ENCODE measurements at places on chromosomes 12 and 14.

- no peak for DNase-seq
These were observed 38.0 kb downstream of the TMEM63C start for GRCh38 chr14:77219591-77219990.

- no peak for DNase-seq
These were observed 68.8 kb downstream of the ADCK1 start for GRCh38 chr14:77868552-77869285.

GRCh38 chr14:30573966-30574365 is 15.0 kb downstream of the G2E3 start:
- DNase-seq: no peak

DNA sequence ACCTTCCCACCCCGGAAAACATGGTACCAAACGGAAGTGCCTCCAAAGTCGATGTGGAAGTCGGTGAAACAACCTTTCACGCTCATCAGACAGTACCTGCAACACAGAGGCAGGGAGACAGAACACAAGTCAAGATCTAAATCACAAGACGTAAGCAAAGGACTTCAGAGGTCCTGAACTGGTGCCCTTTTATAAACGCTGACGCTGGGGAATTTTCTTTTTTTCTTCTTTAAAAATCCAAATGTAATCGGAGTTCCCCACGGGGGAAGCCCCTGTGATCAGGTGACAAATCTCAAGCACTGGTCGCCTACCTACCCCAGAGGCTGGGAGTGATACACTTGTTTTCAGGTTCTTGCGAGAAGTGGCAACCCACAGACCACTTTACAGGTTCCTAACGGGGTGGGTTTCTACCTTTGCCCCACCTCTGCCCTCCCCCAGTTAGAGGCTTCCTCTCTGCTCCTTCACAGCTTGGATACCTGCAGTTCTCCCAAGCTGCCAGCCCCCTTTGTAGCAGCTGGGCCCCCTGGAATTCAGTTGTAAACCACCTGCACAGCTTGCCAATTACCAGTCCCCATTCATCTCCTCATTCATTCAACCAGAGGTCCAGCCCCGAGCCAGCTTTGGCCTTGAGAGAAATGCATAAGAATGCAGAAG is 46.2 kb downstream of the KDM2B start:
- peak; percentile 89 for DNase-seq

DNA sequence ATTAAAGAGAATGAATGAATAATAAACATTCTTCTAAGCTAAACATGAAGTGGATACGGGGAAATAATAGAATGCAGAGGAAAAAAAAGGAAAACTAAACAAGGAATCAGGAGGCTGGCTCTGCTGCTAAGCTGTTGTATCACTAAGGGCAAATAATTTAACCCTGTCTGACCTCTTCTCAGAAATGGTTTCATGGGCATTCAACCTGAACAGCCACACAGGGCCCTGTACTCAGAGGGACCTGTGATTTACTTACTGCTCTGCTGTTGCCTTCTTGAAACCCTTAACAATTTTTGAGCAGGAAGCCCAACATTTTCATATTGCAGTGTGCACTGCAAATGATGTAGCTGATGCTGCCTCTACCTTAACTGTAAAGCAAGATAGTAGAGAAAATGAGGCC is 14.2 kb upstream of the PLEKHA5 start:
- no peak for DNase-seq

GRCh38 chr14:95261616-95262510 is 57.8 kb downstream of the CLMN start:
- DNase-seq: no peak

- no peak for DNase-seq
These were observed 38.3 kb upstream of the FAR2 start for GRCh38 chr12:29110506-29111442.

GRCh38 chr12:71237128-71237527 is 79.3 kb upstream of the TSPAN8 start:
- no peak for DNase-seq

DNA sequence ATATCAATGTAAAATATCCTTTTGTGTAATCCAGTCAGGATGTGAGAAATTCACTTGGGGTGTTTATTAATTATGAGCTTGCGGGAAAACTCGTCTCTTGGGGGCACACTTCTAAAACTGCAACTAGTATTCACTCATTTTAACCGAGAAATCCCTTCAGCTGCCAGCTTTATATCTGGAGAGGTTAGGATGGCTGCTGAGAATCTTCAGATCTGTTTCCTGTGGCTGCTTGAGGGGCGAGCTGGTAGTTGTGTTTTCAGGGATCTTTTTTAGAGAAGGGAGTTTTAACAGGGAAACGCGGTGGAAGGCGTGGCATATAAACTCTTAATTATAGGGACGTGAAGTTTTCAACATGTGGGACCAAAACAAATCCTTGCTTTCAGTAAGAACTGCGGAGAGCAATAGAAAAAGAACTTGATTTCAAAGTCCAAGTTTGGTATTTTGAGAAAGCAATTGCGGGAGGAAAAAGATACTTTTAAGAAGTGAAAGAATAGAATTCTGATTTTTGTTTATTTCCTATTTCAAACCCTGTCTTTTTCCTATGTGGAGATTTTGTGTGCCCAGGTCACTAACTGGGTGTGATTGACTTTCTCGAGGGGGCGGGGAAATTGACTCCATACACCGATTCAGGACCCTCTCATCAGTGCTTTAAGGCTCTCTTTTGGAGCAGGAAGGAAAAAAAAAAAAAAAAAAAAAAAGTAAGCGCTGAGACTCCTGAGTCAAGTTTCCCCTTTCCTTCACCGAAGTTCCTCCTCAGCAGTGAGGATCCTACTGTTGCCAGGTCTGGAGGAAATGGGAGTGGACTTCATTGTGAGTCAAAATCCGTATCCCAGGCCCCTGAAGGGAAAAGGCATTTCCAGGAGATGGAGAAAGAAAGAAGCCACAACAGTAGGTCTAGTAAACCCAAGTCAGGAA is 1.1 kb downstream of the PPFIBP1 start:
- DNase-seq: no peak

- DNase-seq: peak; percentile 5
These were observed 22.8 kb downstream of the COX8C start for GRCh38 chr14:93369713-93370266.
